Endodermal cell (in vitro differentiated cells): ENCODE measurements at places on chromosomes 3 and 15. TPM values are rescaled to one million over a fixed set of nuclear protein-coding genes. Genes with fewer than 3 reads are reported as not detected.

GRCh38 chr3:56001537-56001936, 466.7 kb downstream of the ERC2 start:
- no peaks in the 10 kb centered on the region for H3K27me3 ChIP-seq
- H3K36me3 ChIP-seq = no peaks in the 10 kb centered on the region
- no peak for DNase-seq

DNA sequence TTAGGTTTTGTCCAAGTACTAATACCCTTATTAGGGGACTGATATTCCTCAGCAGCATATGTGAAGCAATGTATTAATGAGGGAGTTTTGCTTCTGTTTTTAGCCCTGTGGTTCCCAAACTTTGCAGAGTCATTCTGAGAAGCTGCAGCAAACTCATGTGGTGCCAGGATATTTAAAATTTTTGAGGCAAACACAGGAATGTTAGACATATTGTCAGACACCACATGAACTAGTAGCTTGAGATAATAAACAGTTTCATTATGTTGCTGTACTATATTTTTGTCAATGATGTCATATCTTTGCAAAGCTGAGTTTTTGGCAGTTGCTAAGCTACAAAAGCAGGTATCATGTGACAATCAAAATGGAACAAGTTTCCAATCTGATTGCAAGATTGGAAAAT, 36.6 kb downstream of the ATP6V1A start:
- H3K4me3 ChIP-seq = no peak overlapping the region
- H3K4me1 ChIP-seq = no peaks in the 10 kb centered on the region
- no peaks in the 10 kb centered on the region for H3K27me3 ChIP-seq
- H3K36me3 ChIP-seq = no peaks in the 10 kb centered on the region
- peak overlapping the region; percentile 30 for H3K27ac ChIP-seq

ZNF502 gene
- 1.6 to 2.6 TPM (median 2.5 TPM) in 3 replicates for total RNA-seq

DAZL gene
- not detected in 3 replicates for total RNA-seq

IFT57 gene
- total RNA-seq = 43.1 and 45.5 TPM in 2 replicates

RHO gene
- total RNA-seq = 0.14 to 0.22 TPM in 2 of 3 replicates, not detected in the other

GOLGA8T gene
- 0.20 TPM in 1 of 2 replicates, not detected in the other for total RNA-seq

GRCh38 chr3:160780245-160780644, 24.2 kb downstream of the PPM1L start:
- no peak overlapping the region for H3K27ac ChIP-seq
- DNase-seq = no peak
- no peaks in the 10 kb centered on the region for H3K36me3 ChIP-seq
- no peaks in the 10 kb centered on the region for H3K27me3 ChIP-seq

GRCh38 chr3:14803101-14803980, 15.4 kb upstream of the FGD5 start:
- DNase-seq = peak; percentile 69
- no peaks in the 10 kb centered on the region for H3K36me3 ChIP-seq
- H3K27ac ChIP-seq = no peak overlapping the region

GRCh38 chr15:78425643-78426042, 12.4 kb upstream of the IREB2 start:
- H3K4me1 ChIP-seq = no peaks in the 10 kb centered on the region
- no peaks in the 10 kb centered on the region for H3K36me3 ChIP-seq
- H3K4me3 ChIP-seq = no peak overlapping the region
- H3K27ac ChIP-seq = no peak overlapping the region

DNA sequence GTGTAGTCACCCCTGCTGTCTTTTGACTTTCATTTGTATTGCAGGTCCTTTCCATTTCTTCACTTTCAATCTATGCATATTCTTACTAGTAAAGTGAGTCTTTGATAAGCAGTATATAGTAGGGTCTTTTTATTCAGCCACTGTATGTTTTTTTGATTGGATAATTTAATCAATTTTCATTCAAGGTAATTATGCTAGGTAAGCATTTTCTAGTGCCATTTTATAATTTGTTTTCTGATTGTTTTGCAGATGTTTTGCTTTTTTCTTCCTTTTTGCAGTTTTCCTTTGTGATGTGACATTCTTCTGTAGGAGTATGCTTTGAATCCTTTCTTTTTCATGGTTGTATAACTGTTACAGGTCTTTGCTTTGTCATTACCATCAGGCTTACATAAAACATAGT, 504.3 kb upstream of the GBE1 start:
- no peak overlapping the region for H3K27ac ChIP-seq
- no peaks in the 10 kb centered on the region for H3K36me3 ChIP-seq
- DNase-seq = no peak
- no peak overlapping the region for H3K4me3 ChIP-seq
- H3K4me1 ChIP-seq = no peaks in the 10 kb centered on the region

GRCh38 chr3:1446531-1446930, 353.7 kb downstream of the CNTN6 start:
- no peak overlapping the region for H3K4me3 ChIP-seq
- H3K27me3 ChIP-seq = no peaks in the 10 kb centered on the region
- no peak overlapping the region for H3K27ac ChIP-seq
- H3K36me3 ChIP-seq = no peaks in the 10 kb centered on the region

GRCh38 chr3:36756269-36756668, 8.1 kb downstream of the DCLK3 start:
- no peak overlapping the region for H3K4me3 ChIP-seq
- H3K36me3 ChIP-seq = no peaks in the 10 kb centered on the region
- H3K4me1 ChIP-seq = no peaks in the 10 kb centered on the region
- H3K27ac ChIP-seq = no peak overlapping the region
- DNase-seq = no peak
- no peaks in the 10 kb centered on the region for H3K27me3 ChIP-seq

DNA sequence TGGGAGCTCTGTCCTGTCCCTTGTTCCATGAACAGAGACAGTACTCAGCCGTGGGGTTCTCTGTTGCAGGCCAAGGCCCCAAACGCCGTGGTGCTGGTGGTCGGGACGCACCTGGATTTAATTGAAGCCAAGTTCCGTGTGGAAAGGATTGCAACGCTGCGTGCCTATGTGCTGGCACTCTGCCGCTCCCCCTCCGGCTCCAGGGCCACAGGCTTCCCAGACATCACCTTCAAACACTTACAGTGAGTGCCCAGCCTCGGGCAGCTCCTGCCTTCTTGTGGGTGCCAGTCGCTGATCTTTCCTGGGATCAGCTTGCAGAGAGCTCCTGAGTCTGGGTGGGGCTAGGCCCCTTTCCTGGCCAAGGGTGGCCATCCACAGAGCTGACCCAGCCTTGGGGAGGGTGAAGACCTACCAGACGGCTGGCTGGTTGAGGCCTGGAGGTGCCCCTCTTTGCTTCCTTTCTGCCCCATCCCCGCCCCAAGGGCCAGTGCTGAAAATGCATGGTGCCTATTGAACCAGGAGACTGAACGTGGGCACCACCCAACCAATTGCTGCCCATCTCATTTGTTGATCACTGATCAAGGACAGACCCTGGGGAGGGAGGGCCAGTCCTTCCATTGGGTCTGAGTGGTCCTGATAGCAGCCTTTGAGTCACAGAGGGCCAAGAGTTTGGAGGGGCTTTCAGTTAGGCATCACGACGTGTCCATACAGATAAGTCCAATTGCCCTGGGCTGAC, 106.9 kb downstream of the LRRK1 start:
- DNase-seq = peak; percentile 30
- no peaks in the 10 kb centered on the region for H3K36me3 ChIP-seq
- H3K4me3 ChIP-seq = no peak overlapping the region

DNA sequence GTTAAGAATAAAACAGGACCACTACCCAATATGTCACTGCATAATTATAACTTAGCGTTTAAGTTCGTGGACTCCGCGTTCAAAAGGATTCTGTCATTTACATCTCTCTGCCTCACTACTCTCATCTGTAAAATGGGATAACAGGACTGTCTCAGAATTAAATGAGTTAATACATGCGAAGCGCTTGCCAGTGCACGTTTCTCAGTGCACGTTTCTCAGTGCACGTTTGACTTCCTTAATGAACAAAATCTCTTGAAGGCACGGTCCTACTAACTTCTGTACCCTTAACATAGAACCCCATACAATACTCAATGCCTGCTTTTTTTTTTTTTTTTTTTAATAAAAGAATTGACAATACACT, 499 bp downstream of the RABL3 start:
- no peaks in the 10 kb centered on the region for H3K4me1 ChIP-seq
- no peaks in the 10 kb centered on the region for H3K27me3 ChIP-seq
- peak overlapping the region; percentile 94 for H3K4me3 ChIP-seq
- no peak overlapping the region for H3K27ac ChIP-seq
- DNase-seq = no peak
- H3K36me3 ChIP-seq = peaks cover 21% of the 10 kb centered on the region

GRCh38 chr3:172030181-172030580, 9.2 kb upstream of the FNDC3B start:
- no peak for DNase-seq
- no peaks in the 10 kb centered on the region for H3K27me3 ChIP-seq

NOX5 gene
- not detected in 2 replicates for total RNA-seq

DNA sequence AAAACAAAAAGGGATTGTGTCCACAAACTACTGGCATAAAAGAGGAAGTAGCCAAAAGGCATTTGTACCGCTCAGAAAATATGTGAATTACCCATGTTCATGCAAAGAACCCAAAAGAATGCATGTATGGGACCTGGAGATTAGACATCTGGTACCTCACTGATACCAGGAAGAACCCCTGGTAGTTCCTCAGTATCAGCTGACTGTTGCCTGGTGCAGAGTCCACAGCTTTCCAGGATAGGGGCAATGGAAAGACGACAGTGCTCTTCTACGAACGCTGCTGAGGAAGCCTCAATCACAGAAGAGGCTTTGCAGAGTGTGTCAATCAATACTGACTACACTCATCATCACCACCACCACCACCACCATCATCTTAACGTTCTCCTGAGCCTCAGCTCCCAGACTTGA, 63.3 kb downstream of the ATP8B4 start:
- H3K4me1 ChIP-seq = peaks cover 4% of the 10 kb centered on the region
- H3K36me3 ChIP-seq = no peaks in the 10 kb centered on the region
- H3K4me3 ChIP-seq = no peak overlapping the region
- no peak overlapping the region for H3K27ac ChIP-seq

DNA sequence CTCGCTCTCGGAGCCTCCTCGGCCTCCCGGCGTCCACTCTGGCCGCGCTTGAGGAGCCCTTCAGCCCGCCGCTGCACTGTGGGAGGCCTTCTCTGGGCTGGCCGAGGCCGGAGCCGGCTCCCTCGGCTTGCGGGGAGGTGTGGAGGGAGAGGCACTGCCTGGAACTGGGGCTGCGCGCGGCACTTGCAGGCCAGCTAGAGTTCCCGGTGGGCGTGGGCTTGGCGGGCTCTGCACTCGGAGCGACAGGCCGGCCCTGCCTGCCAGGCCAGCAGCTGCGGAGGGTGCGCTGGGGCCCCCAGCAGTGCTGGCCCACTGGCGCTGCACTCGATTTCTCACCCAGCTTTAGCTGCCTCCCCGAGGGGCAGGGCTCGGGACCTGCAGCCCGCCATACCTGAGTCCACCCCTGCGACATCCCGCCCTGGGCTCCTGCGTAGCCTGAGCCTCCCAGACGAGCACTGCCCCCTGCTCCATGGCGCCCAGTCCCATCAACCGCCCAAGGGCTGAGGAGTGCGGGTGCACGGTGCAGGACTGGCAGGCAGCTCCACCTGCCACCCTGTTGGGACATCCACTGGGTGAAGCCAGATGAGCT, 765.0 kb downstream of the IGSF11 start:
- H3K27me3 ChIP-seq = no peaks in the 10 kb centered on the region
- no peaks in the 10 kb centered on the region for H3K4me1 ChIP-seq
- no peak for DNase-seq

GRCh38 chr3:108590460-108590859, 938 bp downstream of the DZIP3 start:
- DNase-seq = no peak
- H3K4me1 ChIP-seq = peaks cover 2% of the 10 kb centered on the region
- no peaks in the 10 kb centered on the region for H3K27me3 ChIP-seq
- H3K36me3 ChIP-seq = no peaks in the 10 kb centered on the region

GRCh38 chr3:45154641-45155147, 8.5 kb upstream of the CDCP1 start:
- H3K4me3 ChIP-seq = no peak overlapping the region
- no peaks in the 10 kb centered on the region for H3K27me3 ChIP-seq

GOLGA6L7 gene
- 0.42 TPM in 1 of 3 replicates, not detected in the others for total RNA-seq

DNA sequence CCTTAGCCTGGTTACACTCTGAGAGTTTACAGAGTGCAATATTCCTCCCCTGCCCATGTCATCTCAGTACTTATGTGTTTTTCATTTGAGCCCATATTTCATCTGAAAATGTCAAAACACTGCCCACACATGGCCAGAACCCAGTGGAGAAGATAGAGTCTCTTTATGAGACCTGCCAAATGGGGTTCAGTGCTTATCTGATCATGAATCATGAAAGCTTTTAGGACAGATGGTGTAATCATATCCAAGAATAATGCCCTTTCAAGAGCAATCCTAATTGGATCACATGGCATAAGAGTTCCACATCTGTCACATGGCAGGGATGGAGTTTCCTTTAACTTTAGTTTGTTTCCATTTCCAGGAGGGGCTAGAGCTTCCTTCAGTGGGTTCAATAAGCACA, 77.2 kb upstream of the AGBL1 start:
- no peak for DNase-seq
- no peaks in the 10 kb centered on the region for H3K27me3 ChIP-seq
- H3K4me1 ChIP-seq = no peaks in the 10 kb centered on the region
- no peaks in the 10 kb centered on the region for H3K36me3 ChIP-seq

DNA sequence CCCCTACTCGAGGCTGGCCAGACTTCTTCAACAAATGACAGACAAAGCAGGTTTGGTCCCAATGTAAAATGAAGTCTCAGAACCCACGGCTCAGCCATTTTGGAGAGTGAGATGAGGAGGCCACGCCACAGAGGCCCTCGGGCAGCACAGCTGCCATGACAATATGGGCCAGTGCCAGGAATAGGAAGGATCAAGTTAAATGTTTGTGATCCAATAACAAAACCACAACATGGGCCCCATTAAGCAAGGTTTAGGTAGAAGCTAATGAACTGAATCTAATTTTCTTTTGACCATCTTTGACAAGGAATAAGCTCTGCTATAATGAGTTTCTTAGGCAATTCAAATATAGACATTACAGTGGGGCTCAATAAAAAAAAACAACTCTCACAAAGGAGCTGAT, 52.6 kb downstream of the RFTN1 start:
- H3K36me3 ChIP-seq = no peaks in the 10 kb centered on the region
- no peak for DNase-seq
- H3K4me3 ChIP-seq = no peak overlapping the region
- H3K27ac ChIP-seq = no peak overlapping the region
- no peaks in the 10 kb centered on the region for H3K27me3 ChIP-seq
- no peaks in the 10 kb centered on the region for H3K4me1 ChIP-seq

KLHL40 gene
- total RNA-seq = not detected in 2 replicates

GRCh38 chr3:133713347-133713746, 32.8 kb upstream of the TF start:
- H3K4me1 ChIP-seq = no peaks in the 10 kb centered on the region
- peaks cover 41% of the 10 kb centered on the region for H3K27me3 ChIP-seq
- no peaks in the 10 kb centered on the region for H3K36me3 ChIP-seq
- no peak overlapping the region for H3K4me3 ChIP-seq
- peak; percentile 13 for DNase-seq

- no peak overlapping the region for H3K27ac ChIP-seq
- no peak overlapping the region for H3K4me3 ChIP-seq
- H3K36me3 ChIP-seq = no peaks in the 10 kb centered on the region
- H3K4me1 ChIP-seq = peaks cover 5% of the 10 kb centered on the region
Observed at GRCh38 chr3:170003881-170004356, 33.9 kb upstream of the GPR160 start.

IGSF10 gene
- total RNA-seq = 0.12 to 0.24 TPM (median 0.19 TPM) in 3 replicates
